ENCODE measurements at places on chromosomes 3 and 15. TPM values are rescaled to one million over a fixed set of nuclear protein-coding genes. Genes with fewer than 3 reads are reported as not detected.

DNA sequence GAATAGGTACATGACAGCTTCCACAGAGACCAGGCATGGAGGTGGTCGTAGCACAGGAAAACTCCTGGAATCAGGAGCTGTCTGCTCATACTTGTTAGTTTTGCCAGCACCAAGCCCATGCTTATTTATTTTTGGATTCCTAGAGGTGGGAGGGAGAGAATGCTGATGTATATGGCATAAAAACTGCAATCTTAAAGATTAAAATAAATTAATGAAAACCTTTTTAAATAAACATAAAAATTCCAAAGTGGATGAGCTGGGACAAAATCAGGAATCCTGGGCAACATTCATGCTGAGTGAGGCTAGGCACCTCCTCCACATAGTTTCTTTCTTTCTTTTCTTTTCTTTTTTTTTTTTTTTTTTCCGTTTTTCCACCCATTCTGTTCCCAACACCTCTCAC is 14.3 kb upstream of the BCL6 start:
- DNase-seq: no peak

Gene ROPN1
- total RNA-seq: not detected

DNA sequence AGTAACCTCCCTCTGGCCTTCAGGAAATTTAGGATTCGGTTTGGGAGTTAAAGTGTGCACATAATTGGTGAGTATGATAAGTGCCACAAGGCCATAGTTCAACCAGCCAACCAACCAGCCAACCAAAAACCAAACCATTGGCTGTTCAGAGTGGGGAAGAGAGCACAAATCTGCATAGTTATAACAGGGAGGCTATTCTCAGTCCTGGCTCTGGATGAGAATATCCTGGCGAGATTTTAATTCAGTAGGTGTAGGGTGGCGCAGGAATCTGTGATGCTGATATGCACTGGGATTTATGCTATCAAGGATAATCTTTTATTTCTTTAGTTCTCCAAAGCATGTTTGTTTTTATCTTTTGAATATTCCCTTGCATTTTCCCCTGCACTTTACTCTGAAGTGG is 49.1 kb downstream of the AKAP13 start:
- DNase-seq: no peak

DNA sequence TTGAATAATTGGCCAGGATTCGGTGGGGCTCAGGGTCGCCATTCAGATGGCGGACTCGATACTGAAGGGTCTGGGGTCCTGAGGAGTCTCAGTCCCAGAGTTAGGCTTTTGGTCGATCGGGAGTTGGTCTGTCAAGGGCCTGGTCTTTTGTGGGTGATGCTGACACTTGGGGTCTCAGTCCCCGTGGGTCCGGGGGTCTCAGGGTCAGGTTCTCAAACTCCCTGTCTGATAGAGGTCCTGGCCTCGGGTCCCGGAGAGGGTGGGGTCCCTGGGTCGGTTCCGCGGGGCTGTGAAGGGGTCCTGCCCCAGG is 467 bp downstream of the NCKIPSD start:
- DNase-seq: no peak

Gene CSPG4
- 0.35 TPM for total RNA-seq

Gene DLL4
- 4.5 TPM for total RNA-seq

Gene DNAJA4
- total RNA-seq: 2.3 TPM

GRCh38 chr3:182621435-182622240 is 171.7 kb upstream of the ATP11B start:
- no peak for DNase-seq

All from pancreas (tissue), 10 donors.